ENCODE measurements at places on chromosomes 1 and 21.

DNA sequence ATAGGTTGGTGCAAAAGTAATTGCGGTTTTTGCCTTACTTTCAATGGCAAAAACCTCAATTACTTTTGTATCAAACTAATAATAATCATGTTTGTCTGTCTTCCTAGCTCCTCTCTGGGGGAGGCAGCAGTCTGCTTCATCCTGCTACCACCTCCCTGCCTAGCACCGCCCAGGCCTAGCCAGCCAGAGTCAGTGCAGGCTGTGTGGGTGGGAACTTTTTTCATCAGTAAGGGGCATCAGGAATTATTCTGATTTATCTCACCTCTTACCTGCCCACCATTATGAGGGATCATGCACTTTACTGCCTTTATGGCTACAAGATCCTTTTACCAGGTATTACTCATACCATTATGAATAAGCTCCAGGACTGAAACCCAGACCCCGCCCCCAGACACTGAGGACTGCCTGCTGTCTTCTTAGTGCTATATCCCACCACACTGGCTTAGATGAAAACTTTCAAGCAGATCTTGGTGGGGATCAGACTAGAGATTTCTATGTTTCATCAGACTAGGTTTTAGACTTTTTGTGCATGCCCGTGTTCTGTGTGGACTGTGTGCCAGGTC, 116.4 kb downstream of the PBX1 start:
- no peak for DNase-seq

GRCh38 chr1:216723274-216723780, at the start of gene ESRRG:
TSS of gene ESRRG (minus strand) at chr1:216723429. CDS start at chr1:216723299, 130 bp downstream.
- DNase-seq, result no peak

DNA sequence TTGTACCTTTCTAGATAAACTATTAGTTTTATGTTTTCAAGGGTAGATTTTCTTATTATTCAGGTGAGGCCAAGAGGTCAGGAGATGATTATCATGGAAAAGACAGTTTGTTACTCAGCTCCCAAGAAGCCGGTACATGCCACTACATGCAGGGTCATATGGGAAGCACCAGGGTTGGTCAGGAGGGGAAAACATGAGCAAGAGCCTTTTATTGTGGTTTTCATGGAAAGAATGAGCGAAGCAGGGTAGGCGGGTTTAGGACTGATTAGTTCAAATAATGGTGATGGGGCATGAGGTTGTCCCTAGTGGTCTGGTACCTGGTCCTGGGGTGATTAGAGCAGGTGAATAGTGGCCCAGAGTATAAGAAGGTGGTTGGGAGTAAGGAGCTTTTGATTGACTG, 189.9 kb downstream of the APP start:
- no peak for DNase-seq

- no peak for DNase-seq
Measured at GRCh38 chr1:218164930-218165700, 120.0 kb upstream of the RRP15 start.

DNA sequence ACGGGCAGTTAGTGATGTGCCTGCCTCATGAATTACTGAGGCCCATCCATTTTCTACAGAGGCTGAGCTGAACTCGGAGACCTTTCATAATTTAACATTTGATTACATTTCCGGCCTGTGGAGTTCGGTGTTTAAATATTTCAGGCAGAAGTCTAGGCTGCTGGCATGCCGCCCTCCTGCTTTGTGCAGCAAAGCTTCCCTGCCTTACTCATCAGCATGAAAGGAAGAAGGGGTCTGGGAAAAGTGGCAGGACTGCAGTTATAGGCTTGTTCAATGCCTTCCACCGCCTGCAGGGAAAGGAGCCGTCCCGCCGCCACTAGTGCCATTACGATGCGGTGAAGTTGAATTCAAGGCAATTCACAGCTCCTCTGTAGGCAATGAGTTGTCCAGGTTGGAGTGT, 527.9 kb downstream of the NPHP4 start:
- peak; percentile 24 for DNase-seq

- DNase-seq, result no peak
Measured at GRCh38 chr1:29806646-29807319, 570.5 kb downstream of the PTPRU start.

- DNase-seq, result no peak
Measured at GRCh38 chr1:17059391-17060305, 5.8 kb upstream of the SDHB start.
